ENCODE measurements at places on chromosomes 2 and 18.

DNA sequence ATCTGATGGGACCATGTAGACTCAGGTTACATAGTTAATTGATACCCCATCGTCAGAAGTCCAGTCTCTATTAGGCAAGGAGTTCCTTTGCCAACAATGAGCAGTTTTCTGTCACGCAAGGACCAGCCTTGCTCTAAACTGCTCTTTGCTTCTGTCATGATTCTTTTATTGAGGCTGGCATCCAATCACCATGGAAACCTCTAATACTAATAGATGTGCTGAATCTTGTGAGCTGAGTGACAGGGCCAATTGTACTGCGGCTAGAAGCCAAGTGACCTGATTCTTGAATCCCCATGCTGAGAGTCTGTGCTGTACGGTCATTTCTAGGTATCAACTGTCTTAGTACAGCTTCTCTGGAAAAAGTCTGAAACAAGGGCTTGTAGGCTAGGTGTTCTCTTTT is 395.6 kb downstream of the RND3 start:
- DNase-seq = no peak

- no peak for DNase-seq
These were observed 693.4 kb downstream of the SOCS6 start for GRCh38 chr18:70982292-70982691.

- DNase-seq = no peak
These were observed 52.7 kb upstream of the TMEFF2 start for GRCh38 chr2:192247456-192247855.

DNA sequence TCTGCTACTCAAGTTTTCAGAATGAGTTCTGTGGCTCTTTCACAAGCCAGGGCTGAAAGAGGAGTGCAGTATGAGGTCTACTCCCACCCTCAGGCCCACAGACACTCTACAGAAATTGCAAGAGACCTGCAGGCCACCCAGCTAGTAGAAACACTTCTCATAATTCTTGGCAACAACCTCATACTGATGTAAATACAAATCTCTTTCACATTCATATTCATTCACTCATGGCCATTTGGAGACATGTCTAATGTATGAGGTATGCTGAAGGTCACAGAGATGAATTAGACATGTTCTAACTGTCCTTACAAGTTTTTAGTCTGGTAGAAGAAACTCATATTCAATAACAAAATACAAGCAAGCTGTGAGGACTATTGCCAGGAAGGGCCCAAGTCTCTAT is 83.8 kb upstream of the KLHL29 start:
- no peak for DNase-seq

- no peak for DNase-seq
These were observed 8.5 kb upstream of the NCL start for GRCh38 chr2:231472816-231473215.

- no peak for DNase-seq
These were observed 159.6 kb downstream of the MGAT5 start for GRCh38 chr2:134413430-134413829.

All from A172 (cell line).